ENCODE measurements at places on chromosomes 6 and 20.

- no peak for DNase-seq
Observed at GRCh38 chr6:113405326-113406047, 451.7 kb upstream of the MARCKS start.

GRCh38 chr6:152244998-152245630 lies 392.0 kb downstream of the SYNE1 start:
- DNase-seq, result no peak

DNA sequence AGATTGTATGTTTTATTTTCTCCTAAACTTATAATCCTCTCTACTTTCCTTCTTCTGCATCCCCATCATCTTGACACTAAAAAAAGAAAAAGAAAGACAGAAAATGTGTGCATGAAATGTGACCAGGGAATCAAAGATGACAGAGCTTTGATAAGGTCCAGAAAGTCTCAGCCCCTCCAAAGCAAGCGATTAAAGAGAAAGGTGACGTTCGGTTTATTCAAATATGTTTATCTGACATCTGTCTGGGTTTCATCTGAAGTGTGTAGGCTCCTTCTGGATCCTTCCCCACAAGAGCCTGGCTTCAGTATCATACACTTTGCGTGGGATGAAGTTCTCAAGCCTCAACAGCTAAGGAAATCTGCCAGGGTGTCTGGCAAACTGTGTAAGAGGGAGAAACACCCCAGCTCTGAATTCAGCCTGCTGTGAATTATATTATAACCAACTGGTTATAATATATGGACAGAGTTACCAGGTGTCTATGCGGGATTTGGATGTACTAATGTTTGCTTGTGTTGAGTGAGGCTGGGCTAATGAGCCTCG lies 263.0 kb downstream of the ZNF217 start:
- DNase-seq, result no peak

- no peak for DNase-seq
Observed at GRCh38 chr6:121491576-121491975, 56.1 kb downstream of the GJA1 start.

GRCh38 chr6:46555129-46555528 lies 63.9 kb upstream of the RCAN2 start:
- DNase-seq, result no peak

GRCh38 chr6:21095462-21095861 lies 498.1 kb upstream of the SOX4 start:
- DNase-seq, result no peak

GRCh38 chr6:108966251-108966650 lies 118.0 kb downstream of the ARMC2 start:
- DNase-seq, result no peak

DNA sequence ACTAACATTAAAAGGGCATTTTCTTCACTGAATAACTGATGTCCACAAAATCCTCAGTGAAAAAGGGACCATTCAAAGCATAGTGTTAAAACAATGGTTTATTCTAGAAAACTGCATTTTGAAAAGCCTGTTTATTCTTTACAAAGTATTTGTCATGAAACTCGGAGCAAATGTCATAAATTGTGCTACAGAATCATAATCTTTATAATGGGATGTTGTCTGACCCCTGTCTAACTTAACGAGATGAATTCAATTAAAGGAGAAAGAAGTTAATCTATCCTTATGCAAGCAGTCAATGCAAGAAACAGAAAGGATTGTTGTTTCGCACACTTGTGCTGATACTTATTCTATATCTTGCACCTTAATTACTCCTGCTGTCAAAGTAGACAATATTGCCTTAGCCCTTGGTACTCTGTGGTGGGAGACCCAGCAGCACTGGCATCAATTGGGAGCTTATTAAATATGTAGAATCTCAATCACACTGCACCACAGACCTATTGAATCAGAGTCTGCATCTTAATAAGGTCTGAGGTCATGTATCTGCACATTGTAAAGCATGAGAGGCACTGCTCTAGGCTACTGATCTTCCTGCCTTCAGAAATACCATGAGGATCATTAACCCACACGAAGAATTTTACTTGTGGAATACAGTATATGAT lies 708.3 kb downstream of the HDGFL1 start:
- DNase-seq, result no peak

DNA sequence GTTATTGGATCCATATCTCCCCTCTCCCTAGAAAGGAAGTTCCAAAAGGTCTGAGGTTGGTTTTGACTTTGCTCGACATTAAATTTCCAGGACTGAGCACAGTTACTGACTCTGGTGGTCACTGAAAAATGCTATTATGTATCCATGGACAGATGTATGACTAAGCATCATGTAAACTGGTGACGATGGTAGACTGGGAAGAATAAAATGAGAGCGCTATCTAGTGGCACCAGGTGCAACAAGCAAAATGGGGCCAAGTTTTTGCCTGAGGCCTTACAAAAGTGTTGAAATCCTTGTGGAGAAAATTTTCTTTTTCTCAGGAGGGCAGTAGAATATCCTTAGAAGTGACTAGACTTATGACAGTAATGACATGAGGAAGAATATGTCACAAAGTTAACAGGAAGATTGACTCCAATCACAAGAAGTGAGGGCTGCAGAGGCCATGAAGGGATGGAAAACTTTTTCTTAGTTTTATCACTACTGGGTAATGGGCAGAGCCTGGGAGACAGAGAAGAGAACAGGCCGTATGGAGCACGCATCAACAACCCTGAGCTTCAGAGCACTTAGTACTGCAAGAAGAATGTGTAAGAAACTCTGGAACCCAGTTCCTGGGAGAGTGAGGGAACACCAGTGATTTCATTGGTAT lies 88.9 kb upstream of the ELOVL5 start:
- no peak for DNase-seq

- DNase-seq, result no peak
Observed at GRCh38 chr6:24743265-24743943, 24.4 kb upstream of the C6orf62 start.

DNA sequence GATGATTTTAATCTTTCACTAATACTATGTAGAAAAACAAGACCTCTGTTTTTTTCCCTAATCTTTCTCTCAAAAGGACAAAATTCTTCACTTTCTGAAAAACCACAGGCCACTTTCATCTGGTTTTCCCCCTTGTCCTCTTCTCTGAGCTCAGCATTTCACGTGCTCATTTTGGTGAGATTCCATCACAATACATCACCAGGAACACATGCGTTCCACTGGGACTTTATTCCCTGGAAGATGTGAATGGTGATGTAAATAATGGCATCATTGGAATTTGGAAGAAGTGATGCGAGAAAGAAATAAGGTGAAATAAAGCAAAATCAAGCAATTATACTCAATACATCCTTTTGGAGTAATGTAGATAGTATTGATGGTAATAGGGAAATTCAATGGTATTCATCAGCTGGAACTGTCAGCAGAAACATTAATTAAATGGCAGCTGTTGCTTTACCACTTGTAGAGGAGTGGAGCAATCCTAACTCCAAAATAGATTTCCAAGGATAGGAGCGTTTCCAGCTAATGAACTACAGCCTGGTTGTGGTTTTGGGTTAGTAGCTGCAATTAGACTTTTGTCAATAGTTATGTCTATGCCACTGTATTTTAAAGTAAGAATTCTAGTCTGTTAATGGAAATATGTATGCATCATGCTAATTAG lies 11.5 kb downstream of the FILIP1 start:
- DNase-seq, result no peak

GRCh38 chr20:63274381-63275228 lies 2.0 kb downstream of the ARFGAP1 start:
- no peak for DNase-seq

- DNase-seq, result no peak
Observed at GRCh38 chr6:111552241-111552744, 53.4 kb downstream of the TRAF3IP2 start.

DNA sequence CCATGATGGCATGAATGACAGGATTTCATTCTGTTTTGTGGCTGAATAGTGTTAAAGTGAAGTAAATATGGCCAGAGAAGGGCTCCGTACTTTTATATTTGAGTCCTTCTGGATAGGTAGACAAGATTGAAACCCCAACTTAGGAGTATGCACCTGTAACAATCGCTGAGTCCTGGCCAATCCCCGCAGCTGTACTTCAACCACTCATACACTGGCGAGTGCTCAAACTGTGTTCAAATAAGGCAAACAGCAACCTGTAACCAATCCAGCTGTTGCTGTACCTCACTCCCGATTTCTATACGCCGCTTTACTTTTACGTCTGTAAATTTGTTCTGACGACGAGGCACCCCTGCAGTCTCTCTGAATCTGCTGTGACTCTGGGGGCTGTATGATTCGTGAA lies 6.7 kb downstream of the TTLL2 start:
- no peak for DNase-seq

DNA sequence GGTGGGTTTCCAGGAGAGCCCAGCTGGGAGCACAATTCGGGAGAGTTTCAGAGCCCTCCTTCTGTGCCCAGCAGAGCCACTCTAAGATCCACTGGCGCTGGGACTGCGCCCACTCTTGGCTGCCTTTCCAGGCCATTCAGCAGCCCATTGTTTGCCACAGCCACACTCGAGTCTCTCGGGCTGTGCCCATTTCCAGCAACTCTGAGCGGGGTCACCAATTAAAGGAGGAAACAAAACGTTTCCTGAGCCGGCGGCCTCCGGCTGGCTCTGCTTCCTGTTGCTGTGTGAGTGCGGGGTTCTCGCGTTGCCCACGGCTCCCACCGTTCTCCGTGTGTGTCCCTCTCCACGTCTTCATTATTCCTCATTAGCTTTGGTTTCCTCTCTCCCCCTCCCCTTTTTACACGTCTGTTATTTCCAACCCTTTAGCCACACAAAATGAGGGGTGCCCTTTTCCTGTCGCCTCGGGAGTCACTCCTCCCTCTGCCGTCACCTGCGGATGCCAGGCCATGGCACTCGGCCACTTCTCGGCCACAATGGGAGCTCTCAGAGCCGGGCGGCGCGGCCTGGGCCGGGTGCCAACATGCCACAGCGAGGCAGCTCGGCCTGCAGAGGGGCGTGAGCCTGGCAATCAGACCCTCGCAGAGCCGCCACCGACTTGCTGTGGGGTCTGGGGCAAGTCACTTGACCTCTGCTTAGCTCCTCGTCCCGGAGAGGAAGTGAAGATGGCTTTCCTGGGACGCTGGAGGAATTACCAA lies 94.3 kb upstream of the NKX2-2 start:
- no peak for DNase-seq
